NCI-H226 (cell line): ENCODE measurements at places on chromosomes 11 and 22.

DNA sequence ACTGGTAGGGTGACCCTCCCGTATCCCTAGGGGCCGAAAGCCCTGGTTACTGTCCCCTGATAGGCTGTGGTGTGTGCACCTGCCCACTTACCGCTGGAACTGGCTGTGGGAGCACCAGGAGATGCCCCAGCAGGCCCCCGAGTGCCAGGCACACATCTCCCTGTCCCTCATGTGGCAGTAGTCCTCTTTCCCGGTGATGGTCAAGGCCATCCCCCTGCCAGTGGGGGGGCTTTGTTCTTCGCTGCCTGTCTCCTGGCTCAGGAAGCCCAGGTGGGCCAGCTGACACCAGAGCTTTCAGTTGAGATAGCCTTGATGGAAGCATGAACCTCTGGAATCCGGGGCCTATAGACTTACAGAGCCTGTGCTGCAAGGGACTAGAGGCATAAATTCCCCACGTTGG, 100.5 kb downstream of the MPPED1 start:
- DNase-seq = no peak

DNA sequence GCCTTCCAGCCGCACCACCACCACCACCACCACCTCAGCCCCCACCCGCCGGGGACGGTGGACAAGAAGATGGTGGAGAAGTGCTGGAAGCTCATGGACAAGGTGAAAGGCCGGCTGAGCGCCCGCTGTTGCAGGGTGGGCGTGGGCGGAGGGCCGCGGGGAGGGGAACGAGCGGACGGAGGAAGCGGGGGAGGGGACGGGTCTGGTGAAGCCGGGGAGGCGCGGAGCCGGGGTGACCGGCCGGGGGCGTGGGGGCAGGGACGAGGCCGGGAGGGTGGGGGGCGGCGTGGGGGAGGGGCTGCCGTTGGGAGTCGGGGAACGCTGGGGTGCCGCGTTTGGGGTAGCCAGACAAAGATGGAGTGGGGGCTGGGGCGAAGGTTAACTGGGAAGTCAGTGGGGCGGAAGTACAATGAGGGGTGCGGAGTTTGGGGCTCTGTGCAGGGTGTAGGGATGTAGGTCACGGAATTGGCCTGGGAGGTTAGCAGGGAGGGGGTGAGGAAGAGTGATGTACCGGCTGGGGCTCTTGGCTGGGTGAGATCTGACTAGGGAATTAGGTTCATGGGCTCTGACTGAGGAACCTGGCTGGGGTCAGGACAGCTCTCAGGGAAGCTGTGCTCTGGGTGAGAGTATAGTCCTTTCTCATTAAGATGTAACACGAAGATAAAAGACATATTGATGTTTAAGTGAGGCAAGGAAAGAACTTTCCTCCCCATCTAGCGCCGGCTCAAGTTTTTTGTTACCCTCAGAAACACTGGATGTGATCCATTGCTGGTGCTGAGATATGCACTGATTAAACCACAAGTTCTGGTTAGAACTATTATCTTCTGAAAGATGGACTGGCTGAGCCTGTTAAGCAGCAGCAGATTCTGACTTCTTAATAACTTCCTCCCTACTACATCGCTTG, 624 bp downstream of the CBL start:
- no peak for DNase-seq

GRCh38 chr22:40499209-40499623, 128.8 kb downstream of the SGSM3 start:
- peak; percentile 82 for DNase-seq

- DNase-seq = peak; percentile 65
These were observed 1.9 kb upstream of the ADM start for GRCh38 chr11:10302744-10303557.

- DNase-seq = no peak
These were observed 182.0 kb downstream of the ST3GAL4 start for GRCh38 chr11:126537492-126537891.

DNA sequence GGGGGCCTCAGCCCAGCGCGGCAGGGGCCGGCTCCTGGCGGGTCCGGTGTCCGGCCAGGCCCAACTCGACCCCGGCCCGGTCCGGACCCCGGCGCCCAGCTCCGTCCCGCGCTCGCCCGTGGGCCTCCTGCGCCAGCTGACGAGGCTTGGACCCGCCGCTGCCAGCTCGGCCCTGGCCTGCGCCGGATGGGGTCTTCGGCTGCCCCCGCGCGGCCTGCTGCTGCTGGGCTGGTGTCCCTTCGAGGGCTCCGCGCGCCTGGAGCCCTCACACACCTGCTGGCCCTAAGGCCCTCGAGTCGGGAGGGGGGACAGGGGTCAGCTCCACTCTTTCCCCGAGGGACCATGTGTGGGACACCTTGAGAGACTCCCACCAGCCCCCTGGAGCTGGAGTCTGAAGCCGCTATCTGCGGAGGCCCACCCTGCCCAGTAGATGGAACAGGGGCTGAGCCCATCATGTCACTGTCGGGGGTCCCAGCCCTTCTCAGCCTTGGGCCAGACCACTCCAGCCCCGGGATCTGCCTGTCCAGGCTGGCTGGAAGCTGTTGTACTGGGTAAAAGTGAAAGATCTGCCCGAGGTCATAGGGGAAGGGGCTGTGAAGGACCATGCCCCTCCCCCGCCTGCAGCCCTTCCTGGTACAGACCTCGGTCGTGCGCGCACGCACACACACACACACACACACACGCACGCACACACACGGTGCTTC, 768 bp upstream of the CDKN1C start:
- no peak for DNase-seq

- DNase-seq = no peak
These were observed 7.0 kb downstream of the GRAMD4 start for GRCh38 chr22:46626911-46627805.

DNA sequence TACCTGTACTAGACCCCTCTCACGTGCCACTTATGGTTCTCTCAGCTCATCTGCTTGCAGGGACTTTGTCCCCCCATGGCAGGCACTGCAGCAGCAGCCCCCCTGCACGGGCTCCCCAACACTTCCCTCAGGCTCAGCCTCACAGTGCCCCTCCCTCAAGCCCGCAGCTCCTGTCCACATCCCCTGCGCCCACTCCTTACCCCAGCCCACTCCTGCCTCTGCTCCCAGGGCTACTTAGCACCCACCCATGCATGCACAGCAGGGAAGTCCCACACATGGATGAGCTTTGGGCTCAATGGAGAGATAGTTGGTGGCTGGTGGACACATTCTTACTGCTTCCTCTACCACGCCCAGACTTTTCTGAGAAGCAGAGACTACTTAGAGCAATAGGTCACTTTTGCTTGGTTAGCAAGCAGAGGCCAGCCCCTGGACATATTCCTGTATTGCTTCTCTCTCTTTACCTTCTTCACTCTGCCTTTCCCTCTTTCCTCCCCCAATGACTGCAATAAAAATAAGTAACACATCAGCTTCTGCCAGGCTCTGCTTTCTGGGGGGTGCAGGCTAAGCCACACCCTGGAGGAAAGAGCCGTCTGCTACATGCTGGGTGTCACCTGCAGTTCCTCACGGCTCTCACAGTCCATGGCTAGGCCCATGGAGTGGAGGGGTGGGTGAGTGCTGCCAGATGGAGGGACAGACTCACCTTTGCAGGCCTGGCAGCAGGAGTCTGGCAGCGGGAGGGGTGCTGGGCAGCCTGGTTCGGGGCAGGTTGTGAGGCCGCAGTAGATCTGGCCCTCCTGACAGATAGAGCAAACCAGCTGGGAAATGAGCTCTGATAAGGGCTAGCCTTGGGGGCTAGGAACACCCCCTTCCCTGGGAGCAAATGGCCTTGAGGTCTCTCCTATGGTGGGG, 23.4 kb downstream of the CHRDL2 start:
- DNase-seq = no peak

DNA sequence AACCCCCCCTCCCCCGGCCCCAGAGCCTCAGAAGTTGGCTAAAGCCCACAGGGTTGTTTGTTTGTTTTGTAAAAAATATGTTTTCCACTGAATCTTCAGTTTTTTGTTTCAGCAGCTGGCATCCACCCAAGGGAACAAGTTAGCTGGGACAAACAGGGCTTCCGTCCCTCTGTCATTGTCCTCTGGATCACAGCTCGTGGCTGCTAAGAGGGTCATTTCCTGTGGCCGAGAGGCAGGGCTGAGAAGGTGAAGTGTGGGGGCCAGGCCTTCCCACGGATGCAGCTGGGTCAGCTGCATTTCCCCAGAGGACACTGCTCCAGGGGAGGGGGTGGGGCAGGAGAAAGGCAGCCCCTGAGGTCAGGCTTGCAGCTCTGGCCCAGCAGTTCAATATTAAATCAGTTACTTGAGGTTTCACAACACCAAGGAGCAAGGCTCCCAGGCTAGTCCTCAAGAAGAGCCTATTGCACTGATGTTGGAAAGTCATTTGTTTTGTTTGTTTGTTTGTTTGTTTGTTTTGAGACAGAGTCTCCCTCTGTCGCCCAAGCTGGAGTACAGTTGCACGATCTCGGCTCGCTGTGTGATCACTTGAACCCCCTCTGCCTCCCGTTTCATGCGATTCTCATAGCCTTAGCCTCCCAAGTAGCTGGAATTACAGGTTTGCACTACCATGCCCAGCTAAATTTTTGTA, 34.4 kb upstream of the SMTN start:
- DNase-seq = no peak

GRCh38 chr11:92457250-92457649, 232.6 kb downstream of the FAT3 start:
- no peak for DNase-seq

DNA sequence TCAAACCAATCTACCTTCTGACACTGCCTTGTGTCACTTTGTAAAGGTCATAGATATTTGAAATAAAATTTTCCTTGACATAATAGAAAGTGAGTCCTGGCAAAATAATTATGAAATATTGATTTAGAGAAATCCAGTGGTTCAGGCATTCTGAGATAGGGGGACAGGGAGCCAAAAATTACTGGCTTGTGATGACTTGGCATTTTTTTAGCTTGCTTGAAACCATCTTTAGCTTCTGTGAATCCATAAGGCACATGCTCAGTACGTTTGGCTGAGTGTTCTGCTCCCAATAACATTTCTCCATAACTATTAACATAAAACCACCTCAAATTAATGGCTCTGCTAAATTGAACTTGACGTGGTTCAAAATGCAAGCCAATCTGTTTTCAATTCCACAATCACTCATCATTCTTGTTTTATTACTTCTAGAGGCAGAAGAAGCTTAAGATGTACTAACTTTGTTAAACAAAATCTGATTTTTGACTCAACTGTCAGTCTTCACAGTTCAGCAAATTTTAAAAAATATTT, 209.0 kb downstream of the LRRC4C start:
- DNase-seq = no peak

- no peak for DNase-seq
These were observed 4.0 kb downstream of the PPP6R2 start for GRCh38 chr22:50347157-50347556.

GRCh38 chr11:79441461-79441875, 638 bp upstream of the TENM4 start:
- no peak for DNase-seq

GRCh38 chr22:50473855-50474671, 772 bp downstream of the SBF1 start:
- no peak for DNase-seq

DNA sequence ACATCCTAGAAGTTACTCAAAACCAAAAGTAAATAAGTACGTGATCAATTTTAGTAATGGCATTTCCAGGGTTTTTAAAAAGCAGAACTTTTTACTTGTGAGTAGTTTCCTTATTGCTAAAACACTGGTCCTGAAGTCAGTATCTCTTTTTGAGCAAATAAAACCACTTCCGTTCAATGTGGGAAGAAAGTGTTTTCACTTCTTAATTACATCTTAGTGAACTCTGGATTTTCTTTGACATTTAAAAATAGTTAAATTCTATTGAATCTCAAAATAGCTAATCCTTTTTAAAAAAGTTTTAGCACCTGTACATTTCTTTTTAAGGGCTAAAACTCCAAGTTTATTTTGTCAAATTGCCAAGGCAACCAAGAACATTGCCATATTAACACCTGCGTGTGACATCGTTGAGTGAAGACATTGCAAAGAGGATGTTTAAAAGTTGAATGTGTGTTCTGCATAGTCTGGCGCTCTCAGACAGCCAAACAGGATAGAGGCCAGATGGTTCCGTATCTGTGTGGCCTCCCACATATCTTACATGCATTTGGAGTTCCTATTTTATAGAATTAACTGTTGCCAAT, 17.2 kb upstream of the OR5B21 start:
- no peak for DNase-seq

GRCh38 chr11:130650456-130651030, 202.1 kb downstream of the ADAMTS15 start:
- DNase-seq = no peak

DNA sequence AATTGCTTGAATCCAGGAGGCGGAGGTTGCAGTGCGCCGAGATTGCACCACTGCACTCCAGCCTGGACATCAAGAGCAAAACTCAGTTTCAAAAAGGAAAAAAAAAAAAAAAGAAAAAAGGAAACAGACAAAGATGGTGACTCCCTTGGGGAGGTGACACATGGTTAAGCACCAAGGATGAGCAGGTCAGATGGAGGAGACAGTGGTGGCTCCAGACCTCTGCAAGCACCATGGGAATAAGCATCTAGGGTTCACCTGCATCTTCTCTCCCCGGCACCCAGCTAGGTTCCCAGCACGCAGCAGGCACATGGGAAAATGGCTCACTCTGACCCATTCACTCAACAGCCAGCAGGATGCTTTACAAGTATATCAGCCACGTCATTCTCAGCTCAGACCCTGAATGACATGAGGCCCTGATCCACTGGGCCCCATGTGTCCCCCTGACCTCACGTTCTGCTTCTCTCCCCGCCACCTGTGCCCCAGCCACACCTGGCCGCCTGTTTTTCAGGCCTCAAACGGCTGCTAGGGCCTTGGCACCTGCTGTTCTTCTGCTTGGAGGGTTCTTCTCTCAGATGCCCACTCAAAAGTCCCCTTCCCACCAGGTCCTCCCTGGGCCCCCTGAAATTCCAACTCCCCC, 24.2 kb downstream of the A4GALT start:
- DNase-seq = no peak

DNA sequence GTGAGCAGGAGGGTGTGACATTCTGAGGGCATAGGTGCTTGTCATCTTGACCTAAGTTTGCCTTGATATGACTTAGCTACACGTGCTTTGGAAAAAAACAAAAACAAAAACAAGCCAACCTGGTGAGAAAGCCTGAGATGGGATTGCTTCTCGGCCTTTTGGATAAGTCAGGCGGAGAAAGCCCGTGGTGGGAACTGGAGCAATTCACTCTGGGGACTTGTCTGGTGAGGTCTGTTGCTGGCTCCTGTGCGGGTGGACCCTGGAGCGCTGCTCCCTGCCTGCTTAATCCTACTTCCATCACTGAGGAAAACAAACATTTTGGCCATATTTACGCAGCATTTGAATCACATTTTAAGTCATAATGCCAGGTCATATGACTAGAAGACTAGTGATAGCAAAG, 100.3 kb downstream of the SNX19 start:
- no peak for DNase-seq

DNA sequence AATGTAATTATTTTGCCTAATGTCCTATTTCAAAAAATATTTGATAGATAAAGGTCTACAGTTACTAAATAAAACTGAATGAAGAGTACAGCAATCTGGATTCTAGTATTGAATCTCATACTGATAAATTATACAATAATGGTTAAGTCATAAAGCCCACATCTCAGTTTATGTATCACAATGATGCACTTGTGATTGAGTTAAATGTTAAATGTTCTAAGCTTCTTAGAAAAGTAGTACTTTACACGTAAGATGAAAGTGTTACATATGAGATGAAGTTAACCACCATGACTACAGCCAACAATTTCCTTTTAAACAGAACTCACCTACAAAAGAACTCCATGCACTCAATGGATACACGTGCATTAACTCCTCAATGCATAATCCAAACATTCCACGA, 51.7 kb downstream of the PHF21A start:
- no peak for DNase-seq

- DNase-seq = no peak
These were observed 728.0 kb downstream of the OPCML start for GRCh38 chr11:132804258-132804657.

- no peak for DNase-seq
These were observed 811.0 kb downstream of the METTL15 start for GRCh38 chr11:28919194-28919593.

GRCh38 chr22:24112188-24112587, 69.1 kb upstream of the SUSD2 start:
- DNase-seq = peak; percentile 22
